Panc1 (cell line): ENCODE measurements at places on chromosomes 11 and 22. TPM values are rescaled to one million over a fixed set of nuclear protein-coding genes. Genes with fewer than 3 reads are reported as not detected.

The BTBD18 gene
- total RNA-seq: not detected

The CABP4 gene
- total RNA-seq: not detected

The INS gene
- not detected for total RNA-seq

The SCGB1C1 gene
- not detected for total RNA-seq

The MMP12 gene
- total RNA-seq: not detected

The PI4KA gene
- total RNA-seq: 54.3 TPM

The MOV10L1 gene
- 0.10 TPM for total RNA-seq

The OR9G1 gene
- not detected for total RNA-seq

The PRMT3 gene
- total RNA-seq: 31.2 TPM

The OR2AT4 gene
- total RNA-seq: not detected

The TRIM22 gene
- total RNA-seq: 1.4 TPM

The ABTB2 gene
- 22.7 TPM for total RNA-seq

The SPI1 gene
- 0.31 TPM for total RNA-seq

The TTLL1 gene
- 4.6 TPM for total RNA-seq

The OR6A2 gene
- 0.15 TPM for total RNA-seq

The ZNRD2 gene
- 61.2 TPM for total RNA-seq

The DDX25 gene
- 0.15 TPM for total RNA-seq

The TNKS1BP1 gene
- 94.6 TPM for total RNA-seq

The SHISAL1 gene
- 1.2 TPM for total RNA-seq

The MS4A4E gene
- total RNA-seq: not detected

The CDC42EP1 gene
- total RNA-seq: 62.5 TPM

The RFPL3 gene
- not detected for total RNA-seq

The THY1 gene
- total RNA-seq: 13.7 TPM

The PRRG4 gene
- total RNA-seq: 0.87 TPM
